ENCODE measurements at places on chromosomes 3 and 15. TPM values are rescaled to one million over a fixed set of nuclear protein-coding genes. Genes with fewer than 3 reads are reported as not detected.

Gene TERC
- total RNA-seq: not detected

Gene GPR62
- total RNA-seq: not detected

Gene PPIB
- total RNA-seq: 825 TPM

Gene LRRIQ4
- total RNA-seq: not detected

Data from A549 treated with Mapracorat at 1 μM for 4 hours (cell line).